ENCODE measurements at places on chromosomes 3 and 15. TPM values are rescaled to one million over a fixed set of nuclear protein-coding genes. Genes with fewer than 3 reads are reported as not detected.

DNA sequence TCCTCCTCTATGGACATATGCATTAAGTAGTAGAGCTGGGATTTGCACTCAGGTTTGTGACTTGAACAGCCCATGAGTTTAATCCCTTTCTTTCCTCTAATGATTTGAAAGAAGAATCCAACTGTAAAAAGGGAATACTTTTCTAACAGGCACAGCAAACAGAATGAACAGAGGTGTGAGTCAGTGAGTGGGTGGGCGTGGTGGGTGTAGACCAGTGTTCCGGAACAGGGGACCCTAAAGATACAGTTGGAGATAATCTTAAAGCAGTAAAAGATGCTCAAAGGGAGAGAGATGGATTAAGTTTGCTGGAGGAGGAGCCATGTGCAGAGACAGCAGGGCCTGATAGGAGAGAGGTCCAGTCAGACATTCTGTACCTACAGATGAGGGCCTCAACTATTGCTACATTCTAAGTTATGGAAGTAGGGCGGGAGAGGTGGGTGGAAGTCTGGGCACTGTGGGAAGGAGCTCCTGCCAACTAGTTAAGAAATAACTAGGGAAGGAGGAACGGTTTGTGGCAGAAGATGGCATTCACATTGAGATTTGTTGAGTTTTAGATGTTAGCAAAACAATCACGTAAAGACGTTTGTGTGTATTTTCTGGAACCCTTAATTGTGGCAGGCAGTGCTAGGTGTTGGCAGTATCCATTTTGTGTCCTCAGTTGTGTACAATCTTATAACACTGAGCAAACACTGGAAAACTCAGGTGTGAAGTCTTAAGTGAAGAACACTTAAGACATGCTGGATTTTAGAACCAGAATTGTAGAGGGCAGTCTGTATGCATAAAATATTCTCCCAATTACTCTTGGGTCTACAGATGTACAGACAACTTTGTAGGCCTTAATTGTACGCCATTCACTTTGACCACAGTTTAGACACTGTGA lies 511.0 kb downstream of the GRM7 start:
- H3K27ac ChIP-seq, result no peak overlapping the region
- no peak for DNase-seq
- no peak overlapping the region for H3K4me3 ChIP-seq
- H3K27me3 ChIP-seq, result no peaks in the 10 kb centered on the region

- no peak overlapping the region for H3K27ac ChIP-seq
- no peak for DNase-seq
- H3K4me3 ChIP-seq, result no peak overlapping the region
- H3K27me3 ChIP-seq, result no peaks in the 10 kb centered on the region
- no peaks in the 10 kb centered on the region for H3K36me3 ChIP-seq
- H3K4me1 ChIP-seq, result no peaks in the 10 kb centered on the region
Measured at GRCh38 chr3:5309171-5309570, 121.7 kb downstream of the EDEM1 start.

DNA sequence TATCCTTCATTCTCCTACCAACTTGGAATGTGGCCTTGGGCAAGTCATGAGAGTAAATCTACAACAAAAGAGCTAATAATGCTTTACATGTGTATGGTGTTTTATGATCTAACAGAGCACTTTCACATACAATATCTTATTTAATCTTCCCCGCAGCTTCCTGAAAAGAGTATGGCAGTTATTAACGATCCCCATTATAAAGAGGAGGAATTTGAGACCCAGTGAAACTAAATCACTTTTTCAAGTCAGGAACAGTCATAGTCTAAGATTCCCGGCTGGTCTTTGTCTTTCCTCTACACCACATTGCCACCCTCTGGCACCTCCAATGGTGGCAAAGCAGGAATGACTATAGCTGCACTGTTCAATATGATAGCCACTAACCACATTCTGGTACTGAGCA lies 69.7 kb upstream of the CMSS1 start:
- H3K27ac ChIP-seq, result no peak overlapping the region
- H3K4me3 ChIP-seq, result no peak overlapping the region
- no peaks in the 10 kb centered on the region for H3K27me3 ChIP-seq
- H3K4me1 ChIP-seq, result no peaks in the 10 kb centered on the region

DNA sequence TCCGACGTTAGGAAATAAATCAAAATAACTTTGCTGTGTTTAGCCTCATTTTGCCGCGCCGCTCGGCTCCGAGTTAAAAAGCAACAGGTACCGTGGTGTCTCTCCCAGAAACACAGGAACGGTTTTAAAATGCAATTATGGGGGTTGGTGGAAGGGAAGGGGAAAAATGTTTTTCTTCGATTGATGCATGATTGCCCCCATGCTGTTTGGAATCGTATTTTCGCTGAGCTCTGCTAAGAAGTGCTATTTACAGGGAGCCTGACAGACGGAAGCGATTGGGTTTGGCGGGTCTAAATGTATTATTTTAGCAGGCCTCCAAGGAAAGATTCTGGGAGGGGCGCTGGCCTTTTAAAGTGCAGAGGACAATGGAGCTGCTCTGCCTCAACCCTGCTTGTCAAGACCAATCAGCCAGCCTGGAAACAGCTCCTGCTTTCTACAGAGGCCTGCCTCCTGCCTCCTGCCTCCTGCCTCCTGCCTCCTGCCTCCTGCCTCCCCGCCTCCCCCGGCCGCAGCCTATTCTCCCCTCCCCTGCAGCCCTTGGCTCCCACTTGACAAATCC lies 156.7 kb upstream of the TLE3 start:
- no peak overlapping the region for H3K4me3 ChIP-seq
- DNase-seq, result no peak
- H3K27ac ChIP-seq, result no peak overlapping the region
- H3K36me3 ChIP-seq, result no peaks in the 10 kb centered on the region
- no peaks in the 10 kb centered on the region for H3K4me1 ChIP-seq

- H3K4me1 ChIP-seq, result peaks cover 4% of the 10 kb centered on the region
- no peaks in the 10 kb centered on the region for H3K36me3 ChIP-seq
- no peaks in the 10 kb centered on the region for H3K27me3 ChIP-seq
- peak overlapping the region; percentile 85 for H3K4me3 ChIP-seq
- peak overlapping the region; percentile 97 for H3K27ac ChIP-seq
Measured at GRCh38 chr15:43792761-43793476, 799 bp downstream of the SERF2 start.

Gene SENP2
- total RNA-seq, result 54.4 TPM

Gene NANOGP8
- total RNA-seq, result not detected

Gene GHSR
- total RNA-seq, result not detected

Gene MYEF2
- 22.3 TPM for total RNA-seq
